Osteoblast (primary cell): ENCODE measurements at places on chromosomes 1 and 21. TPM values are rescaled to one million over a fixed set of nuclear protein-coding genes. Genes with fewer than 3 reads are reported as not detected.

DNA sequence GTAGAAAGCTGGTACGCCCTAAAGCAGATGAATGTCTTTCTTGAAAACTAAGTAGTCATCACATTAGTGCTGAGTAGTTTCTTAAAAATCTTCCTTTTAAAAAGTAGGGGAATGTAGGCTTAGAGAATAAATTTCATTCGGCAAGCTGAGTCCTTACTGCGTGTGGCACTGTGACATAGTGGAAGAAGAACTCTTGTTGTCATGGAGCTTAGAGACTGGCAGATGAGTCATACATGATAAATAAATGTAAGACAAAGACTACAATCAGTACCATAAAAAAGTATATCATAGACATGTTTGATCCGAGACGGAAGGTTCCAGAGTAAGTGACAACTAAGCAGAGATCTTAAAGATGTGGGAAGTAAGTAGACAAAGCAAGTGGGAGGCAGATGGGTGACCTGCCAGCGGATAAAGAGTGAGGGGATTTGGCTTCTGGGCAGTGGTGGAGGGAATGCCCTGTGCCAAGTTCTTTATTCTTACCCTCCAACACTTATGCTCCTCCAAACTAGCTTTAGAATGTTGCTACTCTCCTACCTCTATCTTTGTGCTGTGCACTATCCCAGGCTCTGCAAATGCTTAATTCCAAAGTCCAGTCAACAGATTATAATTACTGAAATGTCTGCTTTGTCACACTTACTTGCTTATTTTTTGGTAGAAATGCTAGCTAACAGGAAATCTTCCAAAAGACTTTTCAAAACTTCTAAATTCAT lies 608.5 kb upstream of the USP24 start:
- peak; percentile 65 for DNase-seq
- no peak overlapping the region for H3K27ac ChIP-seq
- no peak overlapping the region for H3K4me3 ChIP-seq
- no peaks in the 10 kb centered on the region for H3K36me3 ChIP-seq
- peaks cover 14% of the 10 kb centered on the region for H3K4me1 ChIP-seq

The TENT5C gene
- total RNA-seq, result 0.36 and 0.59 TPM in 2 replicates

The EDARADD gene
- 1.4 and 2.7 TPM in 2 replicates for total RNA-seq

- H3K4me1 ChIP-seq, result no peaks in the 10 kb centered on the region
- no peaks in the 10 kb centered on the region for H3K36me3 ChIP-seq
- no peaks in the 10 kb centered on the region for H3K27me3 ChIP-seq
- no peak overlapping the region for H3K27ac ChIP-seq
Measured at GRCh38 chr1:88595355-88596002, 88.6 kb upstream of the PKN2 start.

GRCh38 chr1:220902916-220903315 lies 23.7 kb downstream of the HLX start:
- no peak overlapping the region for H3K4me3 ChIP-seq
- peaks cover 36% of the 10 kb centered on the region for H3K4me1 ChIP-seq
- no peaks in the 10 kb centered on the region for H3K36me3 ChIP-seq
- no peak for DNase-seq
- H3K27ac ChIP-seq, result no peak overlapping the region

DNA sequence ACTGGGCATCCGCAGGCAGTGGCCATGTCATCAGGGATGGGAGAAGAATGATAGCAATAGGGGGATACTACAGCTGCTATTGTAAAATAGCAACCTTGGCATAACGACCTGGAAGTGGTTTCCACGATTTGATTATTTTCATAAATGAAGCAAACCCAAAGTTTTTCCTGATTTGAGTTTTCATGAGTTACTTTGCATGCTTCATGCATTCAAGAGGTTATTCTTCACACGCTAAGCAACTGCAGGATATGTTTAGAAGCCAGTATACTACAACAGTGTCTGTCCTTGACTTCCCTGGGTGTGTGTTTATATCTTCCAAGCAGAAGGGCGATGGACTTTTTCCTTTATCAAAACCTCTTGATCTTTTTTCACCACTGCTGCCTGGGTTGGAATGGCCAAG lies 281.1 kb upstream of the DUSP10 start:
- H3K27ac ChIP-seq, result no peak overlapping the region
- no peak overlapping the region for H3K4me3 ChIP-seq
- H3K4me1 ChIP-seq, result peaks cover 2% of the 10 kb centered on the region
- H3K27me3 ChIP-seq, result no peaks in the 10 kb centered on the region
- no peaks in the 10 kb centered on the region for H3K36me3 ChIP-seq
- no peak for DNase-seq

DNA sequence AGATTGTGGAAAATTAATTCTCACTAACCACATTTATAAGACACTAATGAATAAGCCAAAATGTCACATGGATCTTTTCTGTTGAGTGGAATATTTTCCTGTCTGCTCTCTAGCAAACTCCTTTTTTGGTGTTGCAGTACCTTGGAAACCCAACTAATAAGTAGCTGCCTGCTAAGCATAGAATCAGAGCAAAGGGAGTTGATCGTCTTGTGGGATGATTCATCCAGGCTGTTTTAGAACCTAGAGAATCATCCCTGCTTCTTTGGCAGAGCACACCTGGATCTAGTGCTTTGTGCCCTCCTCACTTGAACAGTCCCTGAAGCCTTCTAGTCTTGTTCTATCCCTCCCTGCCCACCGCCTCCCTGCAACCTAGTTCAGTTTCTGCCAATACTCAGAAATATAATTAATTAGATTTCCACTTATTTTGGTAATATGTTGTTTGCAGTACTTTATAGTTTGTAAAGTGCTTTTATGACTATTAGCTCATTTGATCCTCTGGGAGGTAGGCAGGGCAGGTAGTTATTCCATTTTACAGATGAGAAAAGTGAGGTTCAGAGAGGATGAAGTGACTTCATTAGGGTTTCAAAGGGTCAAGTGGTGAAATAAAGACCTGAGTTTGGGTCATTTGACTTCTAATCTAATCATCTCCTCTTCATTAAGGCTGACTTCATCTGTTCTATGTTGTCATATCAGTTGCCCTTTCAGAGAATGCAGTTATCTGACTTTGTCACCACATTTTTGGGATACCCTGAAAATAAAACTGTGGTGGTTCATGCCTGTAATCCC lies 2.5 kb downstream of the AGO4 start:
- DNase-seq, result peak; percentile 72
- H3K27me3 ChIP-seq, result no peaks in the 10 kb centered on the region
- no peaks in the 10 kb centered on the region for H3K36me3 ChIP-seq
- H3K4me3 ChIP-seq, result no peak overlapping the region
- H3K4me1 ChIP-seq, result peaks cover 16% of the 10 kb centered on the region

GRCh38 chr1:151790940-151791651 lies 796 bp upstream of the TDRKH start:
- no peaks in the 10 kb centered on the region for H3K36me3 ChIP-seq
- peaks cover 3% of the 10 kb centered on the region for H3K27me3 ChIP-seq
- H3K4me3 ChIP-seq, result peak overlapping the region; percentile 94
- no peak overlapping the region for H3K27ac ChIP-seq
- peak; percentile 80 for DNase-seq
- H3K4me1 ChIP-seq, result peaks cover 10% of the 10 kb centered on the region

The PEX19 gene
- 38.0 and 43.3 TPM in 2 replicates for total RNA-seq

DNA sequence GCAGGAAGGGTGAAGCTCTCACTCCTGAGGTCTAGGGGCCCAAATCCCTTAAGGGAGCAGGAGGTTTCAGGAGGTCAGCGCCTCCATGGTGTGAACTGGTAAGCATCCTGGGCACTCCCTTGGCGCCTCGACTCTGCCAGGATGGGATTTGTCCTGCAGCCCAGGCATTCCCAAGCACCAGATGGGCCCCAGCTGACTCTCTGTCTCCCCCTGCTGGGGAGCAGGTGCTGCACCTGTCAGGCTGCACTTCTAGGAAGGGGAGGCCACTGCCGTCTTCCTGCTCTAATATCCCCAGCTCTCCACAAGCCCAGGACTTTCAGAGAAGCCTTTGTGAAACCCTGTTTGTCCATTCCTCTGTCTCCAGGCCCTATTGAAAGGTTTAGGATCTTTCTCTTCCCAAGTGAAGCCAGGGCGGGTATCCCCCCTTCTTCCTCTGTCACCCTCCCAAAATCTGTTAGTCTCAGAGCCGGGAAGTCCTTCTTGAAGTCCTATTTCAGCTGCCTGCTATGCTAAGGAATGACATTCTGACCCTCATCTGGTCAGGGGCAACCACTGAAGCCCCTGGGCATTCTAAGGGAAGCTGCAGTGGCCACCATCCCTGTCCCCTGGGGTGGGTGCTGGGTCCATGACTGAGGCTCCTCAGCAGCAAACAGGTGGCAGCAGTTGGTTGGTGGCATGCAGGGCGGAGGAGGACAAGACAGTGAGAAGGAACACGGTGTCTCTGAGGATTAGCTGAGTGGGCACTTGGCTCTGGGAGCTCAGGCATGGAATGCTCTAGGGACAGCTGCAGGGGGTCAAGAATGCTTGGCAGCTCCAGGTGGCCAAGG lies 3.2 kb downstream of the MYBPH start:
- no peak overlapping the region for H3K27ac ChIP-seq
- no peaks in the 10 kb centered on the region for H3K27me3 ChIP-seq
- H3K36me3 ChIP-seq, result no peaks in the 10 kb centered on the region
- peaks cover 24% of the 10 kb centered on the region for H3K4me1 ChIP-seq
- H3K4me3 ChIP-seq, result no peak overlapping the region

The KIAA0040 gene
- 0.59 and 1.1 TPM in 2 replicates for total RNA-seq

- H3K27me3 ChIP-seq, result peaks cover 3% of the 10 kb centered on the region
- H3K27ac ChIP-seq, result no peak overlapping the region
- no peaks in the 10 kb centered on the region for H3K4me1 ChIP-seq
- H3K36me3 ChIP-seq, result no peaks in the 10 kb centered on the region
- H3K4me3 ChIP-seq, result no peak overlapping the region
- peak; percentile 23 for DNase-seq
Measured at GRCh38 chr1:223022641-223023473, 120.2 kb downstream of the TLR5 start.
